ENCODE measurements at places on chromosomes 1 and 21.

GRCh38 chr1:2314803-2315673 is 76.3 kb downstream of the MORN1 start:
- DNase-seq, result no peak

DNA sequence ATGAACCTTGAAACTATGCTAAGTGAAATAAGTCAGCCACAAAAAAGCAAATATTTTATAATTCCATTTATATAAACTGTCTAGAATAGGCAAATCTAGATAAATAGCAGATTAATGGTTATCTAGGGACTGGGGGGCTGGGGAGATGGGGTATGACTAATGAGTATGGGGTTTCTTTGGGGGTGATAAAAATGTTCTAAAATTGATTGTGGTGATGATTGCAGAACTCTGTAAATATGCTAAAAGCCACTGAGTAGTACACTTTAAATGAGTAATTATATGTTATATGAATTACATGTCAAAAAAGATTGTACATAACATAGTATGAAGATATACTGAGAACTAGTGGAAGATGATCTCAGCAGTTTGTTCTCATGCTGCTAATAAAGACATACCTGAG is 675.0 kb downstream of the KIF26B start:
- no peak for DNase-seq

GRCh38 chr1:182441719-182442118 is 8.2 kb upstream of the RGSL1 start:
- DNase-seq, result no peak

DNA sequence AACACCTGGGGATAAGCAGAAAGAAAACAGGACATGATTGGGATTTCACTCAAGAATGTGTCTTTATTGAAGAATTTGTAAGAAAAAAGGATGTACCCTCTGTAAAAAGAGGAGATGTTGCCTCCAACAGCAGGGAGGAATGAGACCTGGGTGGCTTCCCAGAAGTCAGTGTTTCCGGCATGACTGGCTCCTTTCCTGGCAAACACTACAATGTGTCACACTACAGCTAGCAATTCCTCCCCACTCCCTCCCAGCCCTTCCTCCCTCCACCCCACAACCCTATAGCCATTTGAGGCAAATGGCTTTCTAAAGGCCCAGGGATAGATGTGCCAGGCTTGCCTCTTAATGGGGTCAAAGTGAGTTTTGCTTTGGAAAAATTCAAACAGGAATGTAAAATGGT is 11.5 kb upstream of the COL8A2 start:
- no peak for DNase-seq

DNA sequence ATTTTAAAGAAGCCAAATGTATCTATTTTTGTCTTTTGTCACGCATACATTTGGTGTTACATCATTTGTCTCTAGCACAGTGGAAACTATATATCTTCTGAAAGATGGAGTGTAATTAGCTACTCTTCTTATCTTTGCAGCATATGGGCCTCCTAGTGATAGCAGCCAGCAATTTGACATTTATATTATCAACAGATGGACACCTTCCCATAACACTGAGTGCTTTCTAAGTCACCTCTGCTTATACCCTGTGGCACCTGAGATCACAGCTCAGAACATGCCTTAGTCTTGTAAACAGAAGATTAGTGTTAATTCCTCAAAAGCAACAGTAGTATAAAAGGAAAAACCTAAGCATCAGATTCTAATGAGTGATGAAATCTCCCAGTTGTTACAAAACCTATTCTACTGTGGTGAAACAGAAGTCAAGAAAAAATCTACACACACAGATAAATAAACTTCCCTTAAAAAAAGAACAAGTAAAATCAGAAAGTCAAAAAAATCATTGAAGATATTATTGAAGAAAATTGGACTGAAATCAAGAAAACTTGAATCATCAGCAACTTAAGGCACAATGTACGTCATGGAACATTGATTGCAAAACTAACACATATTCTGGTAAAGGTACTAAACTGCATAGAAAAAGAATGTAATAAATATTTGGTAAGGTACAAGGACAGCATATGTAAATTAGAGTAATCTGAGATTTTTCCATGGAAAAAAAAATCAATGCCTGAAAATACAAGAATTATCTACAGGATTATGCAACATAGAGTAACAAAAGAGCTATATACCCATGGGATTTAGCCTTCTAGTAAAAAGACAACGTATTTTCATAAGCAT is 61.7 kb downstream of the KCNT2 start:
- no peak for DNase-seq

- DNase-seq, result no peak
These were observed 618 bp downstream of the CLCC1 start for GRCh38 chr1:108962681-108963051.

DNA sequence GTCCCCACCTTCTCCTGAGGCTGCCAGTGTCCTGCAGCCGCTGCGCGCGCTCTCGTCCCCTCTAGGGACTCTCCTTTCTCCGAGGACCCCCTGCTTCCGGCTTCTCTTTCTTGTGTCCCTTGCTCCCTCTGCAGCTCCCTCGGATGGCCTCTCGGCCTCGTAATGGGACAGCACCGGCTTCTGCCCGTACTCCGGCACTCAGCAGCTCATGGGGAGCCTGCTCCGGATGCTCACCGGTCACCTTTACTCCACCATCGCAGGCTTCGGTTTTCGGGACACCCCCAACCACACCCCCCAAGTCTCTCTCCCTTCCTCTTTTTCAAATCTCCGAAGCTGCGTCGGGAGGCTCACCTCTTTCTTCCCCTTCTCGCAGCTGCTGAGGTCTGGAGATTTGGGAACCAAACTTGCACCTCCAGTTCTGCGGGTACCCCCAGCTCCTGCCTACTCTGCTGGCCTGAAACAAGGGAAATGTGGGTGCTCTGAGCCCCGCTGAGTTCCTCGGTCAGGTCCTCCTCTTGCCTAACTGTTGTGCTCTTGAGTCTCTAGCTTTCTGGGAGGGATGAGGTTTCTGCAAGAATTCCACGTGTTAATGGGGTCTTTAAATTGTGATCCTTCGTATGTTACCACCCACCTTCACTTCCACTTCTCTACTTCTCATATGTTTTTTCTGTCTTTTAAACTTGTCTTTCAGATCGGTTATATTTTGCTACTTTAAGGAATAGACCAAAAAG is 930 bp downstream of the CDC14A start:
- DNase-seq, result peak; percentile 31

Data from globus pallidus (tissue), 1 donor.